HFF-Myc (cell line): ENCODE measurements at places on chromosomes 1 and 21.

DNA sequence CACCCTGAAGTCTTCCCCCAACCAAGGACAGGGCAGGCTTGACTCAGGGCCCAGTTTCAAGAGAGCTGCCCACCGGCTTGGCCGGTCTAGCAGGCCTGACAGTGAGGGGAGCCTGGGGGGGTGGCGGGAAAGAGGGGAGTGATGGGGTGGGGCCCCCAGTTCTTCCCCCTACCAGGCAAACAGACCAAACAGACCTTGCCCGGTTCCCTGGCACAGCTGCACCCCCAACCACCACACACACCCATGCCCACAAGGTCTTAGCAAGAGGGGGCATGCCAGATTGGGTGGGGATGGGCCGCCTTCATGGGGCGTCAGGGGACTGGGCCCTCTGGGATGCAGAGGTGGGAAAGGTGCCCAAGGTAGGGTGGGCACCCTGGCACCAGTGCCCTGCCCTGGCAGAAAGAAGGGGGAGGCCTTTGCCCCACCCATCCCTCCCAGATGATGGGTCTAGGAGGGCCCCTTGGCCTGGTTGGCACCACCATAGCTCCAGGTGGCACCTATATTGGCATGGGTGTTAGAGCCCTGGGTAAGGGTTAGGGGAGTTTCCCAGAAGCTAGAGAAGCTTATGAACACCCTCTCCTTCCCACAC is 8.9 kb downstream of the ZBTB7B start:
- DNase-seq, result no peak

DNA sequence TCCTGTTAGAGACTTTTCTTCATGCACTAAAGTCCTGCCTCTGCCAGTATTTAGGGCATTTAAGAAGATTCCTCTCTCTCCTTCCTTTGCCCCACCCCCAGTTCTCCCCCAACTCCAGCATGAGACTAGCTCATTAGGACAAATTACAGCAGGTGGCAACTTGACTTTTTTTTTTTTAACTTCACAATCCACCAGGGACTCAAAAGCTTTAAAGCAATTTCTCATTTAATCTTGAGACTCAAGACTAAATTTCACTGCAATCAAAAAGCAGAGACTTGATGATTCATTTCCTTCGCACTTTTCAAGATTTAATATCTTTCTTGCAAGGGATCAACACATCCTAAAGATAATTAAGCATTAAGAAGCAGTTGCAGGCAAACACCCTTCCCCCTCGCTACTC is 74.9 kb downstream of the WLS start:
- no peak for DNase-seq

DNA sequence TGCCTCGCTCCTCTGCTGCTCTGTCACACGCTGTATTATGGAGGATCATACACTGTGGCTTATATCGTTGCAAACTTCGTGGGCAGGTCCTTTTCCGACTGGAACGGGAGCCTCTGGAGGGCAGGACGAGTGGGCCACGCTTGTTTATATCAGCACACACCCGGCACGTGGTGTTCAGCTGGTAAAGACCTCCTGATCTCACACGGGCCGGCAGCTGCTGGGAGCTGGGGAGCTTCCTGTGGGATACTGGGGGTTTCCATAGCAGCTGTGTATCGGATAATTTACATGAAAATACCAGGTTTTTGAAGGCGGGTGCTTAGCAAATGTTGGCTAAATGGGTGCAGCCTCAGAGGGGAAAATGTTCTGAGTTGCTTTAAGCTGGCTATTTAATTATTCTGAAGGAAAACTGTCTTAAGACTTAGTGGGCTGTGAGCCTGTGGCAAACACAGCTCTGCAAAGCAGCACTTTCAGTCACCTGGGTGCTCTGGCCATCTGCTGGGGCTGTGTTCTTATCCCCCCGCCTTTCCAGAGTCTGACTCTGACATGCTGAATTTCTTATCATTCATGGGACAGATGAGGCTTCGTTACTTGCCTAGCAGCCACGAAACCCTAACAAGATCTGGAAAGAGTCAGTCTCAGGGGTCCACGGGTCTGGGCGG is 103.6 kb upstream of the GCLM start:
- DNase-seq, result no peak

GRCh38 chr1:16975211-16975610 is 5.2 kb downstream of the MFAP2 start:
- no peak for DNase-seq

GRCh38 chr1:234923626-234924025 is 205.0 kb downstream of the TOMM20 start:
- no peak for DNase-seq

DNA sequence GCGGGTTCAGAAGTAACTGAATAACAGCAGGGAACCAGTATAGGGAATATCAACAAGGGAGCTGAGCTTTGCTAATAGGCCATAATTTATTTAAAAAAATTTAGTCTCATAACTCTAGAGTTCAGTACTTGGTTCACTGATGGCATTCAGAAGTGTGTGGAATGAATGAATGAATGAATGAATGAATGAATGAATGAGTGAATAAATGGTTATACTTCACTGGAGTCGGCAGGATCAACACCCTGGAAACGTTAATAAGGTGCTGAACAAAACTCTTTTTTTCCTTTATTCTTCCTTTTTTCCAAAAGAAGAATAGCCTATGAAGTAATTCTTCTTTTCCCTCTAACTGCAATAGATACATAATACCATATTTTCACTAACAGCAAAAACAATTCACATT is 129.3 kb downstream of the SIM2 start:
- DNase-seq, result no peak

- DNase-seq, result no peak
Observed at GRCh38 chr1:207454046-207454964, at the start of gene CR2. Gene CR2 (plus strand): TSS chr1:207454328. CDS start chr1:207454419, 91 bp downstream.

GRCh38 chr1:221740993-221741702 is 741 bp downstream of the DUSP10 start:
- DNase-seq, result no peak

DNA sequence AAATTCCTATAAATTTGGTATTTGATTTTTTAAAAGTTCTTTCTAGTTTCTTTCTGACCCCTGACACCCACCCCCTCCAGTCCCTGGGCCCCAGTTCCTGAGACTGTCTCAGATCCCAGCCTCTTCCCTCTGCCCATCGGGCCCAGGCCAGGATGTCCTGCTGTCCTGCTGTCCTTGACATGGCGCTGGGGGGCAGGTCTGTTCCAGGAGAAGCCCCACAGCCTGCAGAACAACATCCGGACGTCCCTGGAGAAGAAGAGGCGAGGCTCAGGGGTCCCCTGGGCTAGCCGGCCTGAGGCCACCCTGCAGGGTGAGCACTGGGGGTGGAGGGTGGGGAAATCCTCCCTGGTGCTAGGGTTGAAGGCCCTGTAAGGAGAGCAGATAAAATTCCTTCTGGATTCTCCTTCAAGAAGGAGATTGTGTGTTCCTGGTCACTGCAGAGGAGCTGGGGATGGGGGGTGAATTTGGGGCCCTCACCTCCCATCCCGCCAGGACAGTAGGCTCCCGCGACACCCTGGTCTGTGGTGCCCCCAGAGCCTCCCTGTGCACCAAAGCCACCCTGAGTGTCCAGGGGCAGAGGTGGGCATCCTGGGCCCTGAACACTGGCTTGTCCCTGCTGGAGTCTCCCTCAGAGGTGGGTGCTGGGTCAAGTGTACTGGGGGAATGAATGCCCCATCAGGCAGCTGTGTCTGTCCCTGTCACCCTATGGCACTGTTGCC is 45.0 kb downstream of the DISP3 start:
- no peak for DNase-seq

DNA sequence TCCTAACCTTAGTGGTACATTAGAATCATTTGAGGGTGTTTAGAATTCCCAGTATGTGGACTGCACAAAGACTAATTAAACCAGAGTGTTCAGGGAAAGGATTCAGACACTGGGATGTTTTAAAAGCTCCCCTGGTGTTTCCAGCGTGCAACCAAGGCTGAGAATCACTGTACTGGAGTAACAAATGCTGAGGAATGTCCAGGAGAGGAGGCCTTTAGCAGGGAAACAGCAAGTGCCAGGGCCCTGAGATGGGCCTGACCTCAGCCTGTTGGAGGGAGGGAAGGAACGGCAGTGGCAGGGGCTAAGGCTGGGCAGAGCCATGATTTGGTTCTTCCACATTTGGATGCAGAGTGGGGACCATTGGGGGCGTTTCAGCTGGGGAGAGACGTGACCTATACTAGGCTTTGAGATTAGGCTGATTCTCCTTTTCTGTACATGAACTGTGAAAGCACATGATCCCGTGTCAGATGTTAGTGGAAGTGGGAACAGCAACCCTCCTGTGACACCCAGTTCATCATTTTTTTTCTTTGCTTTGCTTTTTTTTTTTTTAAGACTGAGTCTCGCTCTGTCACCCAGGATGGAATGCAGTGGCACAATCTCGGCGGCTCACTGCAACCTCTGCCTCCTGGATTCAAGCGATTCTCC is 49.3 kb downstream of the KANK4 start:
- no peak for DNase-seq

- DNase-seq, result no peak
Observed at GRCh38 chr1:51516649-51517158, 2.4 kb downstream of the EPS15 start.

DNA sequence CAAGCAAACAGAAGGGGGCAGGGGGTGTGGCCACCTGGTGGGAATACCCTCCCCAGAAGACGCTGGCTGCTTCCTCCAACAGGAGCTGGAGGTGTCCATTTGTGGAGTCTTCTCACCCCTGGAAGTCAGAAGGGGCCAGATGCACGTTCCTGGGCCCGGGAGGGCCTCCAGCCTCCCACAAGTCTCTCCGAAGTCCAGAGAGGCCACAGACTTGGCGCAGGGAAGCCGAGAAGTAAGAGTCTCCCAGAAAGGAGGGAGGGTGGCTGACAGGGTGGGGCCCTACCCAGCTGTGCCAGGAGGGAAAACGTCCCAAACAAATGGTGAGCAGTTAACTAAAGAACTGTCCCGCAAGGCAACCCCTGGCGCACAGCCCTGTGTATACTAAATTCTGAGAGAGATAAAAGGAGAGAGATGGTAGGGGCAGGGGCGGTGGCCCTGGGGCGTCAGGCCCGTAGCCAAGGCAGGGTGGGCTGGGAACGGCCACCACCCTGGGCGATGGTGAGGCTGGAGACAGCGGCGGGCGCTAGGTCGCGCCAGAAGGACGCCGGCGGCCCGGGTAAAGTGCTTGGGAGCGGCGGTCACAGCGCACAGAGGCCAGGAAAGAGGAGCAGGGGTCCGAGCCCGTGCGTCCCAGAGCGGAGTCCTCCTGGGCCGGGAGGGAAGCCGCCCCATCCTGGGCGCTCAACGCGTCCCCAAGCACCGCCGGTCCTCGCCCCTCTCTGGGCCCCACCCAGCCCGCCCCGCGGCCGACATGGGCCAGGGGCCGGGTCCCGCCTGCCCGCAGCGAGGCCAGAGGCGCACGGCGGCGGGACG is 1.2 kb downstream of the CHD5 start:
- no peak for DNase-seq
